ENCODE measurements at places on chromosomes 13 and 19. TPM values are rescaled to one million over a fixed set of nuclear protein-coding genes. Genes with fewer than 3 reads are reported as not detected.

GRCh38 chr19:1618157-1619093, 13.2 kb upstream of the UQCR11 start:
- H3K27ac ChIP-seq = peak overlapping the region; percentile 52
- H3K4me1 ChIP-seq = peaks cover 29% of the 10 kb centered on the region
- peak; percentile 44 for DNase-seq
- no peak overlapping the region for H3K4me3 ChIP-seq

- peaks cover 71% of the 10 kb centered on the region for H3K4me1 ChIP-seq
- H3K36me3 ChIP-seq = peaks cover 51% of the 10 kb centered on the region
- DNase-seq = peak; percentile 62
Measured at GRCh38 chr13:48561466-48562235, 28.8 kb upstream of the RCBTB2 start.

GRCh38 chr13:70788074-70788473, 679.8 kb upstream of the KLHL1 start:
- no peaks in the 10 kb centered on the region for H3K36me3 ChIP-seq
- H3K4me3 ChIP-seq = no peak overlapping the region
- DNase-seq = no peak
- H3K4me1 ChIP-seq = no peaks in the 10 kb centered on the region
- H3K27ac ChIP-seq = no peak overlapping the region

GRCh38 chr19:6015841-6016545, 38.1 kb upstream of the RANBP3 start:
- no peaks in the 10 kb centered on the region for H3K27me3 ChIP-seq
- no peaks in the 10 kb centered on the region for H3K36me3 ChIP-seq
- no peak for DNase-seq
- H3K4me3 ChIP-seq = no peak overlapping the region

GRCh38 chr13:106597749-106598395, 29.9 kb upstream of the ARGLU1 start:
- DNase-seq = no peak
- H3K4me1 ChIP-seq = peaks cover 5% of the 10 kb centered on the region
- H3K27me3 ChIP-seq = peaks cover 7% of the 10 kb centered on the region
- H3K27ac ChIP-seq = no peak overlapping the region
- H3K36me3 ChIP-seq = no peaks in the 10 kb centered on the region
- H3K4me3 ChIP-seq = no peak overlapping the region

DNA sequence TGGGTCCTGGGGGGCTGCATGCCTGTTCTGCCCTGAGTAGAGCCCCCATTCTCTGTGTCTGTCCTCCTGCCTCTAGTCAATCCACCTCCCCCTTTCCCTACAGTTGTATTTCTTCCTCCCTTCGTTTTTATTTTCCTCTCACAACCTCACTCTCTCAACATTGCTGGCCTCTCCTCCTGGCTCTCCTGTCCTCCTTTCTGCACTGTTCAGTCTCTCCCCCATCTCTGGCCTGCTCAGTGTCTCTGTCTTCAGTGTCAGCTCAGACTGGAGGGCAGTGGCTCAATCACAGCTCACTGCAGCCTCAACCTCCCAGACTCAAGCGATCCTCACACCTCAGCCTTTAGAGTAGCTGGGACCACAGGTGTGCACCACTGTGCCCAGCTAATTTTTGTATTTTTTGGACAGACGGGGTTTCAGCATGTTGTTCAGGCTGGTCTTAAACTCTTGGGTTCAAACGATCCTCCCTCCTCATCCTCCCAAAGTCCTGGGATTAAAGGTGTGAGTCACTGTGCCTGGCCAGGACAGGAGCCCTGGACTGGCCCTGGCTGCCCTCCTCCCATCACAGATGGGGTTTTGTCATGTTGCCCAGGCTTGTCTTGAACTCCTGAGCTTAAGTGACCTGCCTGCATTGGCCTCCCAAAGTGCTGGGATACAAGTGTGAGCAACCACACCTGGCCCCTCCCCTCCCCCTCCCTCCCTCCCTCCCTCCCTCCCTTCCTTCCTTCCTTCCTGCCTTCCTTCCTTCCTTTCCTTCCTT, 32.0 kb upstream of the IGFL1 start:
- no peak for DNase-seq
- no peak overlapping the region for H3K27ac ChIP-seq
- peaks cover 37% of the 10 kb centered on the region for H3K27me3 ChIP-seq
- H3K4me3 ChIP-seq = no peak overlapping the region
- H3K4me1 ChIP-seq = no peaks in the 10 kb centered on the region

GRCh38 chr13:91988331-91988730, 589.9 kb downstream of the GPC5 start:
- H3K4me1 ChIP-seq = no peaks in the 10 kb centered on the region
- H3K36me3 ChIP-seq = no peaks in the 10 kb centered on the region
- no peak overlapping the region for H3K4me3 ChIP-seq
- H3K27me3 ChIP-seq = no peaks in the 10 kb centered on the region
- DNase-seq = no peak

DNA sequence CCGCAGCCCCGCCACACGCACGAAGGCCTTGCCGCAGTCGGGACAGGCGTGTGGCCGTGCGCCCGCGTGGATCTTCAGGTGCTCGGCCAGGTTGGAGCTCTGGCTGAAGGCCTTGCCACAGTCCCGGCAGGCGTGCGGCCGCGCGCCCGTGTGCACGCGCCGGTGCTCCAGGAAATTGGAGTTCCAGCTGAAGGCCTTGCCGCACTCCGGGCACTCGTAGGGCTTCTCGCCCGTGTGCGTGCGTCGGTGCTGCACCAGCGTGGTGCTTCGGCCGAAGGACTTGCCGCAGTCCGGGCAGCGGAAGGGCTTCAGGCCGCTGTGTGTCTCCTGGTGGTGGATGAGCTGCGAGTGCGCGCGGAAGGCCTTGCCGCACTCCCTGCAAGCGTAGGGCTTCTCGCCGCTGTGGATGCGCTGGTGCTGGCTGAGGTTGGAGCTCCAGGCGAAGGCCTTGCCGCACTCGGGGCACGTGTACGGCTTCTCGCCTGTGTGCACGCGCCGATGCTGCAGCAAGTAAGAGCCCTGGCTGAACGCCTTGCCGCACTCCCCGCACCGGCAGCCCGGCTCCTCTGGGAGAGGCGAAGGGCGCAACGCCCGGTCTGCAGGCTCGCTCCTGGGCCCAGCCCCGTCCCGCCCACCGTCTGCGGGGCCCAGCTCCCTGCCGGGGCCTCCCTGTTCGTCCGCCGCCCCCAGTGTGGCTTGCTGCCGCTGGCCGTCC, 3.6 kb upstream of the A1BG start:
- peaks cover 23% of the 10 kb centered on the region for H3K36me3 ChIP-seq
- no peaks in the 10 kb centered on the region for H3K27me3 ChIP-seq
- peak overlapping the region; percentile 75 for H3K27ac ChIP-seq
- H3K4me3 ChIP-seq = peak overlapping the region; percentile 53

GRCh38 chr13:97000295-97000925, 6.1 kb upstream of the OXGR1 start:
- H3K4me1 ChIP-seq = no peaks in the 10 kb centered on the region
- no peak for DNase-seq
- no peak overlapping the region for H3K27ac ChIP-seq
- no peak overlapping the region for H3K4me3 ChIP-seq
- H3K36me3 ChIP-seq = no peaks in the 10 kb centered on the region

DNA sequence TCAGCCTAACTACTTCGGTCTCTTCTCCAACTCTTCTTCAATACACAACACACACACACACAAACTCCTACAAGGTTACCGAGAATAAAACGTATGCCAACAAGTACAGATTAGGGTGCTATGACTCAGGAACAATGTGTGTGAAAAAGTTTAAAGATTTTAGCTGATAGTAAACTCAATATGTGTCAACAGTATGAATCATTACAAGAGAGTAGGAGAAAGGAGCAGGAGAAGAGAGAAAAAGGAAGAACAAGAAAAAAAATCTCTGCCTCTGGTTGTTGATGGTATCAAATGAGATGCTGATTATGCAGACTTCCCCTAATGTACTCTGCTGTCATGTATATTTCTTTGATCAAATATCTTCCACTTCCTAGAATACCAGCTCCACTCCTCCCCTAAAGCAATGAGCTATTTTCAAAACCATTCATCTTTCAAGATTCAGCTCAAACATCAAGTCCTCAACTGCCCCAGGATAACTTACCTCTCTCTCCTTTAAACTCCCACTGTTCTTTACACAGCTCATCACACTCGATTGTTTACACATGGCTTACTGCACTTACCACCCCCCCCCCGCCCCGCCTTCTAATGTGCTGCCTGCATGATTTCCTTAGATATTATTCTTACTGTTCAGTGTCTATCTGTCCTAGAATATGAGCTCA, 95.6 kb downstream of the FAM216B start:
- no peak overlapping the region for H3K4me3 ChIP-seq
- DNase-seq = no peak
- H3K27me3 ChIP-seq = peaks cover 29% of the 10 kb centered on the region

GRCh38 chr19:16260812-16261161, 63.1 kb downstream of the AP1M1 start:
- peaks cover 17% of the 10 kb centered on the region for H3K27me3 ChIP-seq
- H3K4me3 ChIP-seq = no peak overlapping the region
- H3K36me3 ChIP-seq = peaks cover 5% of the 10 kb centered on the region
- DNase-seq = no peak

GRCh38 chr13:94427313-94427953, 52.0 kb downstream of the DCT start:
- no peak for DNase-seq
- H3K4me3 ChIP-seq = no peak overlapping the region
- no peaks in the 10 kb centered on the region for H3K27me3 ChIP-seq

GRCh38 chr19:35963514-35963913, 27.3 kb downstream of the LRFN3 start:
- DNase-seq = peak; percentile 74
- H3K4me3 ChIP-seq = no peak overlapping the region
- peaks cover 18% of the 10 kb centered on the region for H3K27me3 ChIP-seq
- peaks cover 17% of the 10 kb centered on the region for H3K4me1 ChIP-seq
- no peak overlapping the region for H3K27ac ChIP-seq
- H3K36me3 ChIP-seq = no peaks in the 10 kb centered on the region

DNA sequence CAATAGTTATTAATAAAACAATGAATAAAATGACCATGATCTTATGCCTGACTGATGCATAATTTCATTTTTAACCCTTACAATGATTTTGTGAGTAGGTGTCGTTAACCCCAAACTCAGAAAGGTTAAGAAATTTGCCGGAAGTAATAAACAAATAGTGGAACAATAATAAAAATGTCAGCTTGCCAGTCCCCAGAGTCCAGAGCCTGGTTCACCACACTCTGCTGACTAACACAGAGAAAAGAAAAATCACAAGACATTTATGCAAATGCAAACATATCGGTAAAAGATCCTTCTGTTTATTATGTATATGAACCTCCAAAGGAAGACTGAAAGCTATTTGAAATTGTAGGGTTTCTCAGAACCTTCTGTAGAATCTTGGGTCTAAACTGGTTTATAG, 563.7 kb downstream of the EFNB2 start:
- no peaks in the 10 kb centered on the region for H3K27me3 ChIP-seq
- H3K27ac ChIP-seq = no peak overlapping the region
- H3K36me3 ChIP-seq = no peaks in the 10 kb centered on the region
- H3K4me3 ChIP-seq = no peak overlapping the region
- no peak for DNase-seq

GRCh38 chr13:102273111-102273510, 128.7 kb downstream of the FGF14 start:
- no peaks in the 10 kb centered on the region for H3K36me3 ChIP-seq
- H3K27me3 ChIP-seq = no peaks in the 10 kb centered on the region
- no peak for DNase-seq
- no peaks in the 10 kb centered on the region for H3K4me1 ChIP-seq
- H3K4me3 ChIP-seq = no peak overlapping the region

- peak overlapping the region; percentile 89 for H3K27ac ChIP-seq
- peak; percentile 60 for DNase-seq
- H3K27me3 ChIP-seq = no peaks in the 10 kb centered on the region
Measured at GRCh38 chr19:46954993-46955812, 64.4 kb upstream of the NPAS1 start.

DNA sequence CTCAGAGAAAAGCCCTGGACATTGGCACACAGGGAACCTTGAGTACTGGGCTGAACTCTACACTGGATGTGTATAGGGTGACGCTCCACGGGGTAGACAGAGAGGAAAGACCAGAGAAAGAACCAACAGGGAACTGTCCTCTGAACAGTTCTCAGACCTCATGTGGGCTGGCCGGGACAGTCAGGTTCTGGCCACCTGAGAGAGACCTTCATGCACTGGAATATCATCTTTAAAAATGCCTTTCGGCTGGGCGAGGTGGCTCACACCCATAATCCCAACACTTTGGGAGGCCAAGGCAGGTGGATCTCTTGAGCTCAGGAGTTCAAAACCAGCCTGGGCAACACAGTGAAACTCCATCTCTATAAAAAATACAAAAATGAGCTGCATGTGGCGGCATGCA, 143.8 kb upstream of the GJB6 start:
- no peak for DNase-seq
- H3K27me3 ChIP-seq = peaks cover 24% of the 10 kb centered on the region
- no peaks in the 10 kb centered on the region for H3K4me1 ChIP-seq

- peaks cover 32% of the 10 kb centered on the region for H3K36me3 ChIP-seq
- H3K27ac ChIP-seq = peak overlapping the region; percentile 2
- peaks cover 58% of the 10 kb centered on the region for H3K4me1 ChIP-seq
- H3K27me3 ChIP-seq = no peaks in the 10 kb centered on the region
Measured at GRCh38 chr19:46950526-46951170, 69.0 kb upstream of the NPAS1 start.

DNA sequence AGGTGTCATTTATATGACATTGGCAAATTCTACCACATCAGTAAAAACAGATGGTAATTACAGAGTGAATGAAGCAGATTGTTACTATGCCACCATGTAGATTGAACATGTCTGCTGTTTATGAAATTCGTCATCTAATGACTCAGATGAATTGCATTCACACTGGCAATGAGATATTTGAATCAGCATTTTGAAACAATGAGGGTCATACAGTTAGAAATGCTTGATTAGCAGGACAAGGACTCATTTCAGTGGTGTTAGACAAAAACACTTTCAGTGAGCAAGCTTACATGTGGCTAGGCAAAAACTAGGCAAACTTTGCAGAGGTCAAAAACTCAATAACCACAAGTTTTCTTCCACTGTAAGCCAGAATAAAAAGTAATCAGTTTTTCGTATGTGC, 1165.0 kb downstream of the SLITRK1 start:
- no peaks in the 10 kb centered on the region for H3K27me3 ChIP-seq
- no peaks in the 10 kb centered on the region for H3K4me1 ChIP-seq
- no peaks in the 10 kb centered on the region for H3K36me3 ChIP-seq
- no peak overlapping the region for H3K27ac ChIP-seq
- no peak for DNase-seq

Gene STK24
- 140 TPM for total RNA-seq

Gene CYP2A7
- total RNA-seq = not detected

Gene SOX1
- total RNA-seq = not detected

Gene ZNF793
- total RNA-seq = 4.7 TPM

Gene PSPN
- total RNA-seq = 2.1 TPM

Gene HSH2D
- 84.3 TPM for total RNA-seq

Gene CCL25
- 10.0 TPM for total RNA-seq

Gene SLC35E1
- 61.9 TPM for total RNA-seq

Gene ASF1B
- 131 TPM for total RNA-seq
